ENCODE measurements at places on chromosomes 4 and X.
A peak's percentile ranks its signal among the peaks of the same experiment; 100 is the strongest.

DNA sequence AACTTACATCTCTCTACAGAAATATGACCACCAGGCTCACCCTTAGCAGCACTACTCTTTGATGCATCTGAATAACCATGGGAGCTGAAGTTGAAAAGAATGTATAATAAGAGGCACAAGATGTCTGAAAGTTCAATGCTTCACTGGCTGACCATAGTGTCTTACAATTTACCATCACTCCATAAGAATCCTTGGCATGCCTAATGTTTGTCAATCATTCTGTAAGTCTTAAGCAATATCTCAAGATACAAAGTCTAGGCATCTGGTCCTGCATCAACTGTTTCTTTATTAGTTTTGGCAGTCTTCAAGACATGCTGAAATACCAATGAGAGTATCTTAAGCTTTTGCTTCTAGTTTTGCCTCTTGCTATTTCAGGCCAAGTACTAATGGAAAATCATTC, 755.5 kb downstream of the STIM2 start:
- no peak for DNase-seq

DNA sequence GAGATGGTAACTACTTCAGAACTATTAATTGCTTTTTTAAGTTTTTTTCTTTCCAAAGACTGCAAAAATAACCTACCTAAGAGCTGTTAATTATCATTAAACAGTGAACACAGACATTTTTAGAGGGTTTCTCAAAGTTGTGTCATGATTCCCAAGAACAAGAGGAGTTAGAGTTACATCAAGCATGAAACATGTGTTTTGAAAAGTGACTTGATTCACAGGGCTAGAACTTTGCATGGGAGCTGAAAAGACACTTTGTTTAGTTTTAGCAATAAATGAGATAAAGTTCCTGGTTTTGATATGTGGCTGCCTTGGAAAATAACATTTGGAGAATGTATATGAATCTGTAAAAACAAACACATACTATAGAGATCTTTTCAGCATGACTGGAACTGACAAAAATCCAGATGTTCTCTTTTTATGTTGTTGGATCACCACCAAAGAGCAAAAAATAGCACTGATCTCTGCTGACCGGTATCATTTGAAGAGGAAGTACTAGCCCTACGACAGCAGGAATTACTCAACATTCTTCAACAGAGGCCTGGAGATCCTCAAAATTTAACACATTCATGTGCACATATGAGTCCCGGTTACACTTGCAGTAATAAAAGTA, 173.0 kb upstream of the PCDH18 start:
- DNase-seq = no peak

- DNase-seq = no peak
These were observed 262.7 kb downstream of the PTTG2 start for GRCh38 chr4:38222892-38223291.

- no peak for DNase-seq
These were observed 122.4 kb upstream of the NPY2R start for GRCh38 chr4:155085843-155086530.

DNA sequence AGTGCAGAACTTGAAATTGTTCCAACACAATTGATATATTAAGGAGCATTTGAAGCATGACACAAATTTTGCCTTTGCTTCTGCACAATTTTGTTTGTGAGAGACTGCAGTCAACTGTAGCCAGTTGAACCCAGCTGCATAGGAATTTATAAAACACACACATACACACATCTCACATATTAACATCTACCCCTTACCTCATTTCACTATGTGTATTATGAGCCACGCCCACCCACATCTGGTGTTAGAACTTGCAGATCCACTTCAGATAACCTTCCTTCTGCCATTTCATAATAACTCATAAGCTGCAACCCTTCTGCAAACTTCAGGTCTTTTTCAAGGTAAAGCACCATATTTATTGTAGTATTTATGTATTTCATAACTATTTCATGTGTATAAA, 188.1 kb upstream of the WDFY3 start:
- no peak for DNase-seq

- no peak for DNase-seq
These were observed 25.9 kb downstream of the MGAT4D start for GRCh38 chr4:140472156-140472555.

GRCh38 chrX:106698693-106699092, 27.8 kb upstream of the RNF128 start:
- no peak for DNase-seq

GRCh38 chrX:3638280-3638873, 75.1 kb downstream of the PRKX start:
- peak; percentile 57 for DNase-seq

- no peak for DNase-seq
These were observed 179.4 kb downstream of the RAPGEF2 start for GRCh38 chr4:159282329-159282728.

- no peak for DNase-seq
These were observed 923.9 kb upstream of the LCORL start for GRCh38 chr4:18945464-18945863.

- DNase-seq = no peak
These were observed 61.2 kb downstream of the TSC22D3 start for GRCh38 chrX:107714206-107714891.

DNA sequence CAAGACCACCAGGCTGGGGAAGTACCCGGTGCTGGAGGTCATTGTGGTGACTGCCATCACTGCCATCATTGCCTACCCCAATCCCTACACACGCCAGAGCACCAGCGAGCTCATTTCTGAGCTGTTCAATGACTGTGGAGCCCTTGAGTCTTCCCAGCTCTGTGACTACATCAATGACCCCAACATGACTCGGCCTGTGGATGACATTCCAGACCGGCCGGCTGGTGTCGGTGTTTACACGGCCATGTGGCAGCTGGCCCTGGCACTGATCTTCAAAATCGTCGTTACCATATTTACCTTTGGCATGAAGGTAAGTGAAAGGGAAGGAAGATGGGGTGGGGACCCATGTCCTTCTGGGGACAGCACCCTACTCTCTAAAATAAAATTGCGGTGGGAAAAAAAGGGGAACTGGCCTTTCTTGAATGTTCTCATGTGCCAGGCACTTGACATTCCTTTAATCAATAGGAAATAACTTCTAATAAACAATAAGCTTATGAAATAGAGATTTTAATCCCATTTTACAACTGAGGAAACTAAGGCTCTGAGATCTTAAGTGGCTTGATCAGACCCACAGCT, 51.6 kb downstream of the CLCN4 start:
- DNase-seq = no peak

GRCh38 chrX:116236666-116237065, 66.1 kb downstream of the AGTR2 start:
- no peak for DNase-seq

- DNase-seq = no peak
These were observed 22.8 kb downstream of the EREG start for GRCh38 chr4:74387790-74388189.

- DNase-seq = no peak
These were observed 22.0 kb downstream of the SORCS2 start for GRCh38 chr4:7214359-7214758.

- DNase-seq = no peak
These were observed 224.9 kb upstream of the FAT1 start for GRCh38 chr4:186948361-186949242.

All from dorsolateral prefrontal cortex (tissue), 122 donors.